Testis (tissue), 5 donors: ENCODE measurements at places on chromosomes 1 and 21. TPM values are rescaled to one million over a fixed set of nuclear protein-coding genes. Genes with fewer than 3 reads are reported as not detected.

DNA sequence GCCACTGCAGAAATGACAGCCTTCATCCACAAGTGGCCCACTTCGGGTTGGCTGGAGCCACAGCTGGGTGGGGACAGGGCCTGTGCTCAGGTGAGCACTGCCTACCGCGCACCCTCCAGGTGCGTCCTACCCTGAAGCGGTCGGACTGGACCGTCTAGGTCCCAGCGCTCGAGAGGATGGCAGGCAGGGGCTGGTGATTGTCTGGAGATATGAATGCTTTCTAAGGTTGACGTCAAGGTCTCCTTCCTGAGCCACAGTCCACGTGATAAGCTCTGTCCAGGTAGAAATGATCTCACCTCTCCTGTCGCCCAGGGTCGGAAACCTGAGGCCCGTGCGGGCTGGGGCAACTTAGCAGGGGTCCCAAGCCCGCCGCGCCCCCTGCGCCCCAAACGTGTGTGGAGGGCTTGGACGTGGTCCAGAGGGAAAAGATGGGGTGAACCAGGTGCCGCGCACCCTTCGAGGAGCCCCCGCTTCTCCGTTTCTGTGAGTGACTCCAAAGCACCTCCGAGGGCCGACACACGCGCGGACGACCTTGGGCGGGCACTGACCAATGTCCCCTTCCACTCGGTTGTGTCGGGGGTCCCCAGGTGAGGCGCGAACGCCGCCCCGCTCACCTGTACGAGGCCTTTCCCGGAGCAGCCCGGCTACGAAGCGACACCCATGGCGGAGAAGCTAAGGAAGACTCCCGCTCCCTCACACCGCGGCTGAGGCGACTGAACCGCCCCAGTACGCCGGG is 853 bp upstream of the DOP1B start:
- no peaks in the 10 kb centered on the region for H3K36me3 ChIP-seq
- peak overlapping the region; percentile 70 for H3K4me3 ChIP-seq
- no peak for DNase-seq
- H3K4me1 ChIP-seq: peaks cover 5% of the 10 kb centered on the region
- no peaks in the 10 kb centered on the region for H3K27me3 ChIP-seq

- DNase-seq: peak; percentile 73
- no peak overlapping the region for H3K27ac ChIP-seq
- no peaks in the 10 kb centered on the region for H3K27me3 ChIP-seq
- peaks cover 9% of the 10 kb centered on the region for H3K4me1 ChIP-seq
- H3K36me3 ChIP-seq: no peaks in the 10 kb centered on the region
- H3K4me3 ChIP-seq: no peak overlapping the region
These were observed 132.2 kb downstream of the GLUL start for GRCh38 chr1:182259229-182259872.

DNA sequence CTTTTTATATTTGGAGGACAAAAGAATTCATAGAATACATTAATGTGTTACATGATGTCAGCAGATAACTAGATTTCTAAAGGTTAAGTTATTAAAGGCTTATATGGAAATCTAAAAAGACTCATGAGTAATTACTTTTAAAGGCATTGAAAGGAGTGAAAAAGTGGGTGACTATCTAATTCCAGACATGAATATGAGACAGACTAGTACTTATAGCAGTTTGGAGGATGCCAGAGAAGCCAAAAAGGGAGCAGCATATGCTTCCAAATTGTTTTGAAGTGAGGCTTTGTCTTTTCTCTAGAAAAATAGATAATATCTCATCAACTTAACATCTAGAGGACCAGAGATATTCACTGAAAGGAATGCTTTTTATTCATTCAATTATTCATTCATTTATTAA is 275.5 kb upstream of the CACYBP start:
- no peaks in the 10 kb centered on the region for H3K27me3 ChIP-seq
- DNase-seq: no peak
- no peaks in the 10 kb centered on the region for H3K36me3 ChIP-seq
- H3K4me1 ChIP-seq: no peaks in the 10 kb centered on the region
- H3K4me3 ChIP-seq: no peak overlapping the region
- no peak overlapping the region for H3K27ac ChIP-seq

Gene ASB17
- total RNA-seq: 16.7 TPM

DNA sequence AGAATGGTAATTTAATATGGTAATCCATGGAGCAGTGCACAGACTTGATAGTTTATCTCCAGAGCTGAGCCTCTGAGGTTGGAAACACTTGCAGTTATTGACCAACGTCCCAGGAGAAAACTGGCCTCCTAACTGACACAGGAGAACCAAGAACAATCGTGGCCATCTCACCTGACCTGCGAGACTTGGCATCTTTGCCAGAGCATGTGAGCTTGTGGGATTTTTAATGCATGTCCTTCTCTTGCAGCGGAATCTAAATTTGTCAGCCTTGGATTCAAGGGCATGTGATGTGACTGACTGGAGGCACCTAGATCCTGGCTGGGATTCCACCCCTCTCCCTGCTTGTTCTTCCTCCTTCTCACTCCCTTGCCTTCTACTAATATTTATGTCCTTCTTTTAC is 27.8 kb upstream of the SLC26A9 start:
- peaks cover 7% of the 10 kb centered on the region for H3K4me1 ChIP-seq
- no peaks in the 10 kb centered on the region for H3K36me3 ChIP-seq

GRCh38 chr1:56032096-56032676 is 547.2 kb downstream of the PLPP3 start:
- H3K27ac ChIP-seq: no peak overlapping the region
- no peaks in the 10 kb centered on the region for H3K36me3 ChIP-seq
- no peaks in the 10 kb centered on the region for H3K4me1 ChIP-seq
- no peak overlapping the region for H3K4me3 ChIP-seq
- no peak for DNase-seq

GRCh38 chr1:3021801-3022401 is 634 bp downstream of the ACTRT2 start:
- H3K4me3 ChIP-seq: no peak overlapping the region
- no peaks in the 10 kb centered on the region for H3K4me1 ChIP-seq
- DNase-seq: no peak
- H3K36me3 ChIP-seq: no peaks in the 10 kb centered on the region
- no peak overlapping the region for H3K27ac ChIP-seq

Gene LRRC8D
- 41.1 TPM for total RNA-seq

DNA sequence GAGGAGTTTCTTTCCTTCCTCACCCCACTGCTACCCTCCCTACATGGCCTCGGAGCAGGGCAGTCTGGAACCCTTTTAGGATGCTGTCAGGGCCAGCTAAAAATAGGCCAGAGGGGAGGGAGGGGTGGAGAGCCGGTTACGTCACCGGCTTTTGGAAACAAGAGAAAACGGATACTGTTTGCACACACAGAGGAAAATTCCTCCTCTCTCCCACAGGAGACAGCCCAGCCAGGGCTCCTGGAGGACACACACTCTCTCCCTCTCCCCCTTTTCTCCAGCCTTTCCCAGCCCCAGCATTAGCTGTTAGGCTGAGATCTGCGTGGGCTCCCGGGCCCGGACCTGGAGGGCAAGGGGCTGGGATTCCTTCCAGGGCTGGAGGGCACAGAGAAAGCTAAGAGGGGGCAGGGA is 20.0 kb upstream of the ALDH4A1 start:
- H3K4me1 ChIP-seq: peaks cover 19% of the 10 kb centered on the region
- H3K36me3 ChIP-seq: no peaks in the 10 kb centered on the region
- H3K4me3 ChIP-seq: no peak overlapping the region
- no peaks in the 10 kb centered on the region for H3K27me3 ChIP-seq
- DNase-seq: peak; percentile 90

Gene TRABD2B
- 2.7 TPM for total RNA-seq

Gene GPR157
- 11.7 TPM for total RNA-seq

GRCh38 chr1:99811747-99812146 is 38.4 kb upstream of the AGL start:
- H3K27me3 ChIP-seq: no peaks in the 10 kb centered on the region
- H3K27ac ChIP-seq: no peak overlapping the region
- H3K36me3 ChIP-seq: no peaks in the 10 kb centered on the region
- H3K4me3 ChIP-seq: no peak overlapping the region
- peaks cover 9% of the 10 kb centered on the region for H3K4me1 ChIP-seq

Gene TAS1R1
- total RNA-seq: 5.6 TPM

DNA sequence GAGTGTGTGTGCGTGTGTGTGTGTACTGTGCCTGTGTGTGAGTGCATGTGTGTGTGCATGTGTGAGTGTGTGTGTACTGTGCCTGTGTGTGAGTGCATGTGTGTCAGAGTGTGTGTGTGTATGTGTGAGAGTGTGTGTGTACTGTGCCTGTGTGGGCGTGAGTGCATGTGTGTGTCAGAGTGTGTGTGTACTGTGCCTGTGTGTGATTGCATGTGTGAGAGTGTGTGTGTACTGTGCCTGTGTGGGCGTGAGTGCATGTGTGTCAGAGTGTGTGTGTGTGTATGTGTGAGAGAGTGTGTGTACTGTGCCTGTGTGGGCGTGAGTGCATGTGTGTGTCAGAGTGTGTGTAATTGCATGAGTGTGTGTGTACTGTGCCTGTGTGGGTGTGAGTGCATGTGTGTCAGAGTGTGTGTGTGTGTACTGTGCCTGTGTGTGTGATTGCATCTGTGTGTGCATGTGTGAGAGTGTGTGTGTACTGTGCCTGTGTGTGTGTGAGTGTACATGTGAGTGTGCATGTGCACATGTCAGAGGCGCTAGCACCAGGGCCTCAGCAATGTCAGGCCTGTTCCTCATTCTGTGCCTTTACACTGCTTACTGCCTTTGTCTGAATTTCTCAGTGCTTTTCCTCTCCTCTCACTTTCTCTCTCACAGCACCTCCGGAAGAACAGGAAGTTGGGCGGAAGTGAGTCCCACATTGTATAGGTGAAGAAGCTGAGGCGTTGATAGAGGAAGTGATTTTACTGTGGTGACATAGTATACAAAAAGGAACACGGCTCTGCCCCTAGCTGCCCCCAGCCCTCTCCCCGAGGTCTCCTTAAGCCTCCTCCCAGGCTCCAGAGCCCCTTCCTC is 4.9 kb downstream of the SLC5A9 start:
- H3K36me3 ChIP-seq: no peaks in the 10 kb centered on the region
- no peak for DNase-seq

GRCh38 chr1:197598935-197599334 is 176.3 kb downstream of the DENND1B start:
- no peaks in the 10 kb centered on the region for H3K4me1 ChIP-seq
- H3K36me3 ChIP-seq: no peaks in the 10 kb centered on the region
- no peak overlapping the region for H3K27ac ChIP-seq

- H3K4me1 ChIP-seq: no peaks in the 10 kb centered on the region
- no peak overlapping the region for H3K4me3 ChIP-seq
- H3K27me3 ChIP-seq: no peaks in the 10 kb centered on the region
- no peak for DNase-seq
- H3K27ac ChIP-seq: no peak overlapping the region
These were observed 172.6 kb upstream of the DMRTA2 start for GRCh38 chr1:50595874-50596273.
